Activated CD4-positive, alpha-beta T cell treated with anti-CD3 and anti-CD28 coated beads for 24 hours (primary cell): ENCODE measurements at places on chromosomes 7 and 10.

- DNase-seq, result no peak
Measured at GRCh38 chr7:75985009-75985517, 9.3 kb downstream of the TMEM120A start.

GRCh38 chr10:22321156-22321923 lies 441 bp downstream of the BMI1 start:
- no peak for DNase-seq

DNA sequence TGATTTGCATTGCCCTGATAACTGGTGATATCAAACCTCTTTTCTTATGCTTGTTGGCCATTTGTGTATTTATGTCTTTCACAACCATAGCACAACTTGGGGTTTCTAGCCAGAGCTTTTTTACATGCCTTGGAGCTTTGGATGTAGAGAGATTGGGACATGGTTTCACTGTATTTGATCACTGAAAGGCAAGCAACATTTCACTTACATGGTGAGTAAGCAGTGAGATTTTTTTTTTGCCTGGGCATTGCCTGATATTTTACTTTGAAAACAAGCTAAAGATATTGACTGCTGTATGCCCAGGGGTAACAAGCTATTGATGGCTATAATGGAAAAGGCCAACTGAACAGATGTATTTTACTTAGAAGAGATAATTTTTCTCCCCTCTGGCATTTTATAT lies 259.0 kb downstream of the PHTF2 start:
- no peak for DNase-seq

DNA sequence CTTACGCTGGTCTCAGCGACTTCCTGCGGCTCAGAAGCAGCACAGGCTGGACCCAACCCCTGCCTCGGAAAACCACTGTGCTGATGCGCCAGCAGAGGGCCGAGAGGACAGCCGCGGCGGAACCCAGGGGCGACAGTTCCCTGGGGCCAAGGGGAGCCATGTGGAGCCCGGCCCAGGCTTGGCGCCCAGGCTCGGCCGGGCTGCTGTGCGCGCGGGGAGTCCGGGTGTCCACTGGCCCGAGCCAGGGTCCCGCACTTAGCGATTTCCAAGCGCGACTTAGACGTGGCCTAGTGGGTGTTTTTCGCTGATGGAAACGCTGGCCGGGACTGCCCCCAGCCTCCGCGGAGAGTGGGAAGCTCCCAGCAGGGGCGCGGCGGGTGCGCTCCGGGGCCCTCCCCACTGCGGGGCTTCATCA lies 18.6 kb upstream of the ZNF32 start:
- no peak for DNase-seq

DNA sequence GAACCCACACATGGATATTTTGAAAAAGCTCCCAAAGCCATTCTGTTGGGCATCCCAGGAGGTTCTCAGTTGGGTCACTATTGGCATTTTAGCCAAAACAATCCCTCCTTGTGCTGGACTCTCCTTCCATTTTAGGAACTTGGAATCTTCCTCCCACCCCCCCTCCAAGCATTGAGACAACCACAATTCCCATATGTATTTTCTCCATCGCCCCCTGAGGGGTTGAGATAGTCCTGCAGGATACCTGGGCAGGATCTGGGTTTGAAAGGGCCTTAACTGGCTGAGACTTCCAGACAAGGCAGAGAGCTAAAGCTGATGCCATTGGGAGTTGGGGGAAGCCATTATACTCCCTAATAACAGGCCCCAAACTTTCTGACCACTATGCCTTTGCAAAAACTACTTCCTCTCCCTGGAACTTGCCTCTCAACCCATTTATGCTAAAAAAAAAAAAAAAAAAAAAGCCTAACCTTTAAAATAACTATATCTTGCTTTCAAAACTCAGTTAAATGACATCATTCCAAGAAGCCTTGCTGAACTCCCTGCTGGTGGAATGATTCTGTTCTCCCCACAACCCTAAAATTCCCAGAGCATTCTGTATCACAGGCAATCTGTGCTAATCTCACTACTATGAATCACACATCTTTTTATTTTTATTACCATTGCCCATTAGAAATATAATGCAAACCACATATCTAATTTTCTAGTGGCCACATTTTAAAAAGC lies 77.5 kb upstream of the PDE1C start:
- DNase-seq, result no peak
